ENCODE measurements at places on chromosomes 6 and 20.

DNA sequence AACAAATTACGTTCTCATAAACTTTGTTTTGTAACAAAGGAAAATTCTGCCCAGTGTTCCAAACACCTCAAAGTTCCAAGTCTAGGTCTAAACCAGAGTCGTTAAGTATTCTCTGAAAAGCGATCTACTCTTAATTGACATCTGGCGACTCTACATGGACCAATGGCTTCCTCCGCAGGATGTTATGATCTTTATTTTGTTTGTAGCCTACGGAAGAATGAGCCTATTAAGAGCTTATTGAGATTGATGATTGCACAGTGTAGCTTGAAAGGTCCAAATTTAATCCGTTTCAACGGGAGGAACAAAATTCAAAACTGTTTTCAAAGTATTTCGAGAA, 61.1 kb downstream of the FAM217A start:
- DNase-seq: no peak

DNA sequence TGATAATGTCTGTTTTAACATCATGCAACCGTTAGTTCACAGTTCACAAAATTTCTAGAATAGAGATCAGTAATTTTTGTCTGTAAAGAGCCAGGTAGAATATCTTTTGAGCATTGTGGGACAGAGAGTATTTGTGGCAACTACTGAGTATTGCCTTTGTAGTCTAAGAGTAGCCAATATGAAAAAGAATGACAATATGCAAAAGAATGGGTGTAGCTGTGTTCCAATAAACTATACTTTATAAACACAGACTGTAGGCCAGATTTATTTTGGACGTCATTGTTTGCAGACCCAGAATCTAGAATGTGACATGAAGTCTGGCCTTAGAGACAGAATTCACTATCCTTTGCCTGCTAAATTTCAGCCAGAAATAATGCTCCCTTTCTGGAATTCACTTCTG, 694.1 kb upstream of the MMS22L start:
- DNase-seq: no peak

- DNase-seq: no peak
Measured at GRCh38 chr6:44192428-44193041, 24.2 kb upstream of the MYMX start.

DNA sequence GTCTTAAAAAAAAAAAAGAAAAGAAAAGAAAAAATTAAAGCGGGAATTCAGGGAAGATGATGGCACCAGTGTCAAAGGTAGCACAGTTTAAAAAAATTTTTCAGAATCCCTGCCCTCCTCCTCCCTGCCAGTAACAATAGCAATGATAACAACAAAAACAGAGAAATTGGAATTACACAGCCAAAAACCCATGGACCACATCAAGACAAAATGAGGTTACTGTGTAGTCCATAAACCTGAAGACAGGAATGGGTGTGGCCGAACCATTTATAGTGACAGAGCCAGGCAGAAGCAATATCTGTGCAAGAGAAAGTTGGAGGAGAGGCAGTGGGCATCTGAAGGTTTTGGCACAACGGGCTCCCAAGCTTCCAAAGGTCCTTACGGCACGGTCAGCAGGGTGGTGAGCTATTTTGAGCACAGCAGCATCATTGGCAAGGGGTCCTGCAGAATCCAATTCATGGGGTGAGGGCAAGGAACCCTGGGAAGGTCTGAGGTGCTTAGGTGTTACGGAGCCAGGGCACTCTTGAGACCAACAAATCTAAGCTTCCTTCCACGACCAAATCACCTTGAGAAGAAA, 202.3 kb downstream of the GMPR start:
- DNase-seq: no peak

GRCh38 chr20:24773168-24773567, 175.9 kb upstream of the CST7 start:
- DNase-seq: no peak

DNA sequence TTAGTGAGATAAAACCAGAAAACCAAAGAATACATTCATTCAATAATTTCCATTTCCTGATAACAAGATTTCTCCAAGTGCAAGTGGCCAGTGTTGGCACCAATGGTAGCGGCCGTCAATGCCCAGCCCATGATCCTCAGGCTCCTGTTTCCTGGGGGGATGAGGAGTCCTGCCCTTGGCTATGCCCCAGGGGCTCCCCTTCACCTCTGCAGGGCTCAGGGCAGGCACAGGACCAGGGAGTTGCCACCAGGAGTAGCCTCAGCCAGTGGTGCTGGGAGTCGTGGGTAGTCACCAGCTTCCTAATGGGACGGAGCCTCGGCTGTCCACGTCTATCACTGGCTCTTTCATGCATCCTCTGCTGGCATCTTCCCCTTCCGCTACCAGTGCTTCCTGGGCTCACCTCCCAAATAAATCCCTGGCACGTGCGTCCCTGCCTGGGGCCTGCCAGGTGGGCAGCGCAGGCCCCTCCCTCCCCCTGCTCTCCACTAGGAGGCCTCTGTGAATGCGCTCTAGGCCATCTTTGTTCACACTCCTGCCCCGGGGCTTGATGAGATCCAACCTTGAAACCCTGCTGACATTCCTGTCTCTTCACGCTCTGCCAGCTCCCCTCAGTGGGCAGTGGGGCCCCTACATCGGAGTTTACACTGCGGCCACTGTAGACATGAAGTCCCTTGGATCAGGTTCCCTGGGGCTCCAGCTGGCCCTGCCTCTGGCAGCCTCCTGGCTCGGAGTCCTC, 215.7 kb downstream of the SYNDIG1 start:
- no peak for DNase-seq

DNA sequence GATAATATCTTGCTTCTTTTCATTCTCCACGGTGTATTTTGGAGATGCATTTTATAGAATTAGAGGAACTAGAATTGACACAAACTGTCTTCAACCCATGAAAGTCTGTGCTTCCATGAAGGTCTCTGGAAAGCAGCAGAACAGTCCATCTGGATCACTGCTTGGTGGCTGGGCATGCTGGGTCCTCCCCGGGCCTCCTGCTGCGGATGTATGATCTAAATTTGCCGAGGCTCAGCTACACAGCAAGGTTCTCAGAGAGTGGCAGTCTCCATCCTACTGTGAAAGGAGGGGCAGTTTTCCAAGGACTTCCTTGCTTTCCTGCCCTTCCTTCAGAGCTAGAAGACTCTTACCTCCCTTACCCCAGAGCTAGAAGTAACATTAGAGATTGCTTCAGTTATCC, 15.1 kb downstream of the PKIG start:
- no peak for DNase-seq

DNA sequence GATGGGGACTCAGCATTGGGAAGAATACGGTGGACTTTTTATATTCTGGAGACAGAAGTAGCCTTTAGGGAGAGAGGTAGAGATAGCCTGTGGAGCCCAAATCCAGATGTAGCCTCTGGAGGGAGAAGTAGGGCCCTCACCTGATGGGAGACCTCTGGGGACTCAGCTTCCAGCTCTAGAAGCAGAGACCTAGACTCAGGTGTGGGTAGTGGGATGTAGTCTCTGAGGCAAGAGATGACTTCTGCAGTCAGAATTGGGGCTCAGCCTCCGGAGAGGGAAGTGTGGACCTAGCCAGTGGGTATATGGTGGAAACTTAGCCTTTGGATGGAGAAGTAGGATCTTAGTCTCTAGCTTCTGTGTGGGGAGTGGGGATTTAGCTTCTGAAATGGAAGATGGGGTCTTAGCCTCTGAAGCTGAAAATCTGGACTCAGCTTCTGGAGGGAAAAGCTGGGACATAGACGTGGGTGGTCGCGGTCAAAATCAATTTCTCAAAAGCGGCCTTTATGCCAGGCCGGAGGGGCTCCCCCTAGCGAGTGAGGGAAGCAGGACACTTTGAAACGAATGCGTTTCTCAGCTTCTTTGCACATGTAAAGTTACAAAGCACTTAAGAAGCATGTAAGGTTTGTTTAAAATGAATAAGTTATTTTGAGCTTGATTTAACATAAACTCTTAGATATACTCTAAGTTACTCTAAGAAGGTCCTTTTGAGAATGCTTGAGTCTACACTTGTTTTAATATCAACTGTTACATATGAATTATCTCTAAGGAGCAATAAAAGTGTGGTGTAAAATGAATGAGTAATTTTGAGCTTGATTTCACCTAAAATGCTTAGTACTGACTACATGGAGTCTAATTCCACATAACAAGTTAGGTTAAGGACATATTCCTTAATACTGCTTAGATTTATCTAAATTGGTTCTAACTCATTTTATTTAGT, 12.9 kb upstream of the ZNF343 start:
- DNase-seq: peak; percentile 36

DNA sequence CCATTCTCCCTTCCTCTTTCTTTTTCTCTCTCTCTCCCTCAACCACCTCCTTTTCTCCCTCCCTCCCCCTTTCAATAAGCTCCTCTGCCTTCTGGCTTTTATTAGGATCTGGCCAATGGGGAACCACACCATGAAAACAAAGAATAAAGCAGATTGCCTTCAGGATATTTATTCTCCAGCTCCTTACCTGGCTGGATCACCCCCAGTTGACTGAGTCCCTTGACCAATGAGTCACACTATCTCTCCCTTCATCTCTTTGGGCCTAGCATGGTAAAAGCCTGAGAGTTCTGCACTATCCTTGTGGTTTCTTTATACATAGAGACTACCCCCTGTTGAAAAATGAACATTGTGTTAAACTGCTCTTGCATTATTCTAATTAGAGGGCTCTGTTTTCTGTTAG, 476.8 kb downstream of the EPHA7 start:
- DNase-seq: no peak

DNA sequence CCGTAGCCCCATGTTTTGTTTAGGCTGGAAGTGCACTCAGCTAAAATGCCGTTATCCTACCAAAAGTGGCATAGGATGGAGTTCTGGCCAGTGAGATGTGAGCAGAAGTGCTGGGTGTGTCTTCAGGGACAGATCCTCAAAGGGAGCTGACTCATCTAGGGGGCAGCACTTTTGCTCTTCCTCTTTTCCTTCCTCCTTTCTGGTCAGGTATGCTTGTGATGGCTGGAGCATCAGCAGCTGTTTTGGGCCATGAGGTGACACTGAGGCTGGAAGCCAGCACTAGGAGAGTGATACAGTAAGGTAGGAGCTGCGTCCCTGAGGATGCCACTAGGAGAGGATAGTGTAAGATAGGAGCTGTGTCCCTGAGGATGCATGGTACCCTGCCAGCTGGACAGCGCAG, 4.6 kb upstream of the OSBPL2 start:
- no peak for DNase-seq

DNA sequence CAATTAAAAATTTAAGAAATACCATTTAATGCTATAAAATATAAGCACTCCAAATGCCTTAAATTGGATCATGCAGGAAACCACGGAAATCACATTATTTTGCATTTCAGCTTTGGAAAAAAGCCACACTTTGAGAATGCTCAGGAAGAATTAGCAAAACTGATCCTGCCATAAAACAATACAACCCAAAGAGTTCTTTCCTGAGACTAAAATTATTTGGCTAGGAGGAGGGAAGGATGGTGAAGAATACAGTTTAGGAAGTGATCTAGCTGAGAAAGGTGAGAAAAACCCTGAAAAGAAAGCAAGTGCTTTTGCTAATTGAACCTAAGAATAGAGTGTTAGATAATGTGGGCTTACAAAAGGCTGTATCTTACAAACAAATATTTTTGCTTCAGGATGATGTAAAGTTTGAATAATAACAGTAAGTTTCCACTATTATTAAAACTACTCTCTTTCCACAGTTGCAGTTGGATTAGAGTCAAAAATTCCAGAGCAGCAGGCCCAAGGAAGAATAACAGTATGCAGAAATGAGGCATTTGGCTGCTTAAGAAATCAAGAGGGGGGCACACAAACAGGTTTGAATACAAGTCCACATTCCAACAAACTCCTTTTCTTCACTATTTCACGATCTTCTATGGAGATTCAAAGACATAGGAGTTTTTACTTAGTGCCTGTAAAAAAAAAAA, 565.4 kb downstream of the RFPL4B start:
- DNase-seq: no peak

DNA sequence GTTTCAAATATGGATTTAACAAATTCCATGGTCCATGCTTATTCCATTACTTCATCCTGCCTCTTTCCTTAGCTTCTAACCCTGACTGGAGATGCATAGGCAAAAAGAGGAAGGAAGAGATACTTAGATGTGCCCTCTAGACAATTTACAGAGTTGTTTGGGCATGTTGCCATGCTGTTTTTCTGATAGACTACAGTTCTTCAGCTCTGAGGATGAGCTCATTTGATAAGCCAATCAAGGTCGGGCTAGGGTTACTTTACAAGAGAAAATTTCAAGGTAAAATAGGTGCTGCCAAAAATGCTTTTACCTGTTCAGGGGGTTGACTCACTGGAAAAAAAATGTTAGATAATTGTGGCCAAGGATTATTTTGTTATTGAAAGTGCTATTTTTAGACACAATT, 5.9 kb downstream of the HCRTR2 start:
- DNase-seq: no peak

Measured in activated CD8-positive, alpha-beta memory T cell treated with anti-CD3 and anti-CD28 coated beads for 1 hour (primary cell).